ENCODE measurements at places on chromosomes 4 and X.

- DNase-seq = peak; percentile 21
- H3K4me3 ChIP-seq = no peak overlapping the region
- H3K4me1 ChIP-seq = no peaks in the 10 kb centered on the region
- H3K36me3 ChIP-seq = no peaks in the 10 kb centered on the region
These were observed 299.9 kb downstream of the ASMT start for GRCh38 chrX:1914606-1915365.

GRCh38 chr4:128347930-128348660 is 60.5 kb upstream of the PGRMC2 start:
- no peak overlapping the region for H3K4me3 ChIP-seq
- H3K36me3 ChIP-seq = no peaks in the 10 kb centered on the region
- no peaks in the 10 kb centered on the region for H3K27me3 ChIP-seq

DNA sequence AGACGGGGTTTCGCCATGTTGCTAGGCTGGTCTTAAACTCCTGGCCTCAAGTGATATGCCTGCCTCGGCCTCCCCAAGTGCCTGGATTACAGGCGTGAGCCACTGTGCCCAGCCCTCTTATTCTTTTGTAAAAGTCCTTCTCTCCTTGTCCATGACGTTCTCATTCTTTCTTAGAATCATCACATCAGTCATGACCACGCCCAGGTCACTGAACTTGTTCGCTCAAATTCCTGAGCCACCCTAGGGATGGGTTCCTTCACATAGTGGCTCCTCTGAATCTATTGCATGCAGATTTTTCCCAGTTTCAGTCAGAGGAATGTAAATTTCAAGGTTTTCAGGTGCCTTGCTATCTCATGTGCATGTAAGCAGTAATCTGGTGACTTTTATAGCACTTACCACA is 15.7 kb downstream of the JADE1 start:
- peaks cover 17% of the 10 kb centered on the region for H3K4me1 ChIP-seq
- no peaks in the 10 kb centered on the region for H3K27me3 ChIP-seq
- no peak overlapping the region for H3K4me3 ChIP-seq
- H3K27ac ChIP-seq = no peak overlapping the region

DNA sequence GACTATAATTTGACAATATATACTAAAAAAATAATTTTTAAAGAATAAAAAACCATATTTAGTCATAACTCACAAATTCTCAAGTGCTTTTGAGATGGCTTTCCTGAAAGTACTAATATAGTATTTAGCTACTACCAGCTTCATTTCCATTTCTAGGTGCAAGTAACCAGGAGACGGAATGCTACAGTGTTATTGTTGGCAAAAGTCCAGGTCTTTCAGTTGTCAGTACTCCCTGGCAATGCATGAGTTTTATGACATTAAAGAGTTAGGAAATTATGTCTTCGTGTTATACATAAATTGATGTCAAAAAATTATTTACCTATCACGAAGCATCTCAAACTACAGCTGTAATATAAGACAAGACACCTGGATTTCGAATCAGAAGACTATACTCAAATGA is 45.0 kb downstream of the TMEM47 start:
- H3K27me3 ChIP-seq = no peaks in the 10 kb centered on the region
- H3K36me3 ChIP-seq = no peaks in the 10 kb centered on the region
- no peak overlapping the region for H3K4me3 ChIP-seq
- no peak overlapping the region for H3K27ac ChIP-seq

GRCh38 chr4:76703123-76703490 is 194.8 kb downstream of the SOWAHB start:
- peaks cover 23% of the 10 kb centered on the region for H3K4me1 ChIP-seq
- DNase-seq = no peak
- H3K36me3 ChIP-seq = no peaks in the 10 kb centered on the region

GRCh38 chr4:95265814-95266740 is 282.7 kb downstream of the UNC5C start:
- H3K36me3 ChIP-seq = no peaks in the 10 kb centered on the region
- H3K27ac ChIP-seq = no peak overlapping the region
- no peak for DNase-seq
- H3K4me3 ChIP-seq = no peak overlapping the region

- no peak overlapping the region for H3K27ac ChIP-seq
- no peak for DNase-seq
- H3K4me3 ChIP-seq = no peak overlapping the region
These were observed 21.4 kb downstream of the HMX1 start for GRCh38 chr4:8850074-8850829.

DNA sequence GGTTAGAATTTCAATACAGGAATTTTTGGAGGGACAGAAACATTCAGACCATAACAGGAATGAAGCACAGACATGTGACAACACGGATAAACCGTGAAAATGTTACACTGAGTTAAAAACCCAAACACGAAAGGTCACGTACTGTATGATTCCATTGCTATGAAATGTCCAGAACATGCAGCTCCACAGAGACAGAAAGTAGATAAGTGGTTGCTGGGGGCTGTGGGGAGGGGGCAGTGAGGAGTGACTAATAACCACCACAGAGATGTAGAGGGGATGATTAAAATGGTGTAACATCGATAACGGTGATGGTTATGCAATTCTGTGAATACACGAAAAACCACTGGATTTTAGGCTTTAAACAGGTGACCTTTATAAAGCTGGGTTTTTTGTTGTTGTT is 8.3 kb downstream of the GPR143 start:
- H3K36me3 ChIP-seq = no peaks in the 10 kb centered on the region
- no peak for DNase-seq
- no peak overlapping the region for H3K4me3 ChIP-seq

DNA sequence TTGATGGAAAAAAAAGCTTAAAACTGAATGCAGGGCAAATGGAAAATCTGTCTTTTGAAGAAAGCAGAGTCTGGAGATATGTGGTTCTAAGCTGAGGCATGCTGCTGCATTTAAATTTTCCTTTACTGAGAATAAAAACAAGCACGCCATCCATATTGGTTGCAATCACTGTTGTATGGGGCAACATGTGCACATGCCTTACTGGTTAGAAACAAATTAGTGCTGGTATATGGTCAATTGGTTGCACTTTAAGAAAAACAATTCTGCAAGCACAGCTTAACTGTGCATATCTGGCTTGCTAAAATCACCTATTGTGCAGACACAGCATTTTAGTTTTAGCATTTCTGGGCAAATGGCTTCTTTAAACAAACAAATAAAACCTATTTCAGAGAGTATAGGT is 239.1 kb downstream of the NDST4 start:
- no peak overlapping the region for H3K4me3 ChIP-seq
- H3K4me1 ChIP-seq = no peaks in the 10 kb centered on the region
- H3K27ac ChIP-seq = no peak overlapping the region
- no peaks in the 10 kb centered on the region for H3K27me3 ChIP-seq

DNA sequence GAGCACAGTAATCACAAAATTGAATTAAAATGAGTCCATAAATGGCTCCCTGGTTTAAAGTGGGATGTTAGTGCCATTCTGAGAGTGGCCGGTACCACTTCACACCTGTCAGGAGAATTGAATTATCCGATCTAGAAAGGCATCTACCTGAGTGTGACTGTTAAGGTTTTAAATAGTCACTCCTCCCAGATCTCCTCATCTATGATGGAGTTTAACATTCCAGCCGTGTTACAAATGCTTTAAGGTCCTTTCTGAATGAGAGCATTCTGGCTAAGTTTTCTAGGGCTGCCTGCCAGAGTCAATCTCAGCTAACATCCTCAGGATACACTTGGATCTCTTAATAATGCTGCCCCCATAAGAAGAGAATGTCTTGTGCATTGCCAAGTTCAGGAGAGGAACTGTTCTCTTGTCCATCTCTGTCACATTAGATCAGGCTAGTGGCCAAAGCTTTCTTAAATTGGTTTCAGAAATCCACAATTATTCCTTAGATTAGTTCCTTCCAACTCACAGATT is 231.1 kb downstream of the SLC39A8 start:
- H3K4me1 ChIP-seq = no peaks in the 10 kb centered on the region
- no peaks in the 10 kb centered on the region for H3K36me3 ChIP-seq
- H3K27me3 ChIP-seq = no peaks in the 10 kb centered on the region
- DNase-seq = no peak

DNA sequence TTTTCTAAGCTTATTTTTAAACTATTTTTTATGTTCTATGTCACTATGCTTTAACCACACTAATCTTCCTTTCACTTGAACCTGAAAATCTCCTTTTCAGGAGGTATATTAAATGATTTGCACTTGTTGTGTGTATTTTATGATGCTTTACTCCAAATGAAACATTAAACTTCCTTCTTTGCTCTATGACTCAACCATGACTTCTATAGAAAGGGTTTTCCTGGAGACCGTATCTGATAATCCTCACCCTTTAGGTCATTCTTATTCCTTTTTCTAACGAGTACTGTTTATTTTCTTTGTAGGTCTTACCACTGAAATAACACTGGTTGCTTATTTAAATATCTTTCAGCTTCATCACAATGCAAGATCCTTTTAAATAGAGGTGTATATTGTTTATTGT is 1163.2 kb downstream of the PCDH18 start:
- H3K4me3 ChIP-seq = no peak overlapping the region
- no peaks in the 10 kb centered on the region for H3K4me1 ChIP-seq
- H3K27me3 ChIP-seq = no peaks in the 10 kb centered on the region
- H3K36me3 ChIP-seq = no peaks in the 10 kb centered on the region

DNA sequence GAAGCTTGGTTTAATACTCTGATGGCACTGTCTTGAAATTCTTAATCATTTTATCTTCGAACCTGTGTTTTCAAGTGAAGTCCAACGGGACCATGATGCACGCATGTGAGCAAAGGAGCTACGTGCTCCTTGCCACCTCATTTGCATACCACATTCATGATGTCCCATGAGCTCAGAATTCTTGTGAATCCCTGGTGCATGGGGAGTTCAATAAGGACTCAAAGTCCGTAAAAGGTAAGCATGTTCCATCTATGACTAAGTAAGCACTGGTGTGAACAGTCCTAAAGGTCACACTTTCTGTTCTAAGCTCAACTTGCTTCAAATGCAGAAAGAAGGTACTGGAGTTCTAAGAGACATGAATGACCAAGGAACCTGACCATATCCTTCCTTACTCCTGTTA is 13.1 kb upstream of the GPM6B start:
- no peak for DNase-seq
- H3K27me3 ChIP-seq = peaks cover 11% of the 10 kb centered on the region

GRCh38 chrX:111086591-111087006 is 9.4 kb upstream of the PAK3 start:
- H3K27me3 ChIP-seq = peaks cover 7% of the 10 kb centered on the region
- peak; percentile 7 for DNase-seq
- no peaks in the 10 kb centered on the region for H3K4me1 ChIP-seq
- H3K27ac ChIP-seq = no peak overlapping the region
- no peak overlapping the region for H3K4me3 ChIP-seq

- H3K4me1 ChIP-seq = no peaks in the 10 kb centered on the region
- H3K36me3 ChIP-seq = no peaks in the 10 kb centered on the region
- no peak for DNase-seq
- H3K27ac ChIP-seq = no peak overlapping the region
- no peaks in the 10 kb centered on the region for H3K27me3 ChIP-seq
- H3K4me3 ChIP-seq = no peak overlapping the region
These were observed 167.1 kb upstream of the AADAT start for GRCh38 chr4:170256807-170257206.

GRCh38 chrX:69158166-69158980 is 6.9 kb downstream of the PJA1 start:
- no peaks in the 10 kb centered on the region for H3K4me1 ChIP-seq
- no peak overlapping the region for H3K27ac ChIP-seq
- DNase-seq = peak; percentile 48
- peaks cover 2% of the 10 kb centered on the region for H3K27me3 ChIP-seq
- H3K36me3 ChIP-seq = no peaks in the 10 kb centered on the region

DNA sequence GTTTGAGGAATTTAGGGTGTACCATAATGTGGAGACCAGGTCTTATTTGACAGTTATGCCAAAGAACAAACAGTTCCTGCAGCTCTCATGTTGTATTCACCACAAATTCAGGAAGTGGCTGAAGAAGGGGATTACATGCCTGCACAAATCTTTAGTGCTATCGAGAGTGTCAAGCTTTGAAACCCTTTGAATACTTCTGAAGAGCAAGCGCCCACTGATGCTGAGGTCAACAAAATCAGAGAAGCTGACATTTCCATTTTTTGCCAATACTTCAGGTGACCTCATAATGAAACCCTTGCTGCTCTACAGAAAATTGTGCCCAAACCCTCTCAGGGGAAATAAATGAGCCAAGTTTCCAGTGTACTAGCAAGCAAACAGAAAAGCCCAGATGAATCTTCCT is 28.4 kb downstream of the PAK3 start:
- H3K27ac ChIP-seq = no peak overlapping the region
- DNase-seq = no peak
- no peaks in the 10 kb centered on the region for H3K4me1 ChIP-seq
- H3K4me3 ChIP-seq = no peak overlapping the region

- no peaks in the 10 kb centered on the region for H3K27me3 ChIP-seq
- H3K4me1 ChIP-seq = peaks cover 3% of the 10 kb centered on the region
- no peak overlapping the region for H3K27ac ChIP-seq
These were observed 552.7 kb upstream of the SLIT2 start for GRCh38 chr4:19698961-19699360.

DNA sequence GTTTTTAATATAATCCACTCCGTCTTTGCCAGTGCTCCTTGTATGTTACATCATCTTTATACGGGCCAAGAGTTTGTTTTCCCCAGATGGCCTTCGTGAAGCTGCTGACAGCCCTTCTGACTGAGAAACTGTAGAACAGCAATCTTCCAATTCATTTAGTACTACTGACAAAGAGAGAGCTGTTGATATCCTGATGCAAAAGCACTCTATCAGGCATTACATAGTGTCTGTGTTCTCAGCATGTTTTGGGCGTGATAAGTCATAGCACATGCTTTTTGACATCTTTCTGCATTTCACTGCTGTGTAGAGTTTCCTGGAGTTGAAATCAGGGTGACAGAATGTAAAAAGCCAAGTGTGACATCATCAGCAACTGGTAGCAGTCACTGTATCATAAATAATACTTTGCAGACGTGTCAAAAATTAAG is 746.3 kb upstream of the FAM241A start:
- no peak for DNase-seq
- no peak overlapping the region for H3K27ac ChIP-seq
- H3K27me3 ChIP-seq = no peaks in the 10 kb centered on the region
- no peaks in the 10 kb centered on the region for H3K36me3 ChIP-seq

GRCh38 chr4:115660465-115660864 is 547.0 kb upstream of the NDST4 start:
- no peak for DNase-seq
- no peak overlapping the region for H3K4me3 ChIP-seq
- H3K27me3 ChIP-seq = no peaks in the 10 kb centered on the region
- no peak overlapping the region for H3K27ac ChIP-seq

DNA sequence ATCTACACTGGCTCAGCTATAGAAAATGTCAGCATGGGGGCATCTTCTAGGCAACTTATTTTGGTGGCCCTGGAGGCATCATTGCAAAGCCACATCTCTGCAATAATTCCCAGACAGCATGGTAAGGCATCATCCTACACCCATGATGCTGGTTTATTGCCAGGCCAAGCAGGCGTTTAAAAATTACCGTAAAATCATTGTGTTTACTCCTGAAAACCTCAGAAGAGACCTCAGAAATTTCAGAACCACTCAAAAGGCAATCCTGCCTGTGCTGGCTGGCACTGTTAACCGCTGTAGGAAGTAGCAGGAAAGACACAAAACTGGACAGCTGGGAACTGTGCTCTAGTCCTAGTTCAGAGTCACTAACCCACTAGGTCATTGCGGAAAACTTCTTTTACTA is 63.2 kb downstream of the MID1 start:
- H3K27ac ChIP-seq = no peak overlapping the region
- H3K4me3 ChIP-seq = no peak overlapping the region
- no peaks in the 10 kb centered on the region for H3K36me3 ChIP-seq
- no peaks in the 10 kb centered on the region for H3K4me1 ChIP-seq
- no peaks in the 10 kb centered on the region for H3K27me3 ChIP-seq

Measured in kidney (tissue), 22 donors.